Lower lobe of right lung (tissue), 2 donors: ENCODE measurements at places on chromosomes 7 and 10. TPM values are rescaled to one million over a fixed set of nuclear protein-coding genes. Genes with fewer than 3 reads are reported as not detected.

- H3K27me3 ChIP-seq: peaks cover 8% of the 10 kb centered on the region
- no peak overlapping the region for H3K4me3 ChIP-seq
- no peak for DNase-seq
Measured at GRCh38 chr10:71193516-71193915, 18.9 kb upstream of the UNC5B start.

DNA sequence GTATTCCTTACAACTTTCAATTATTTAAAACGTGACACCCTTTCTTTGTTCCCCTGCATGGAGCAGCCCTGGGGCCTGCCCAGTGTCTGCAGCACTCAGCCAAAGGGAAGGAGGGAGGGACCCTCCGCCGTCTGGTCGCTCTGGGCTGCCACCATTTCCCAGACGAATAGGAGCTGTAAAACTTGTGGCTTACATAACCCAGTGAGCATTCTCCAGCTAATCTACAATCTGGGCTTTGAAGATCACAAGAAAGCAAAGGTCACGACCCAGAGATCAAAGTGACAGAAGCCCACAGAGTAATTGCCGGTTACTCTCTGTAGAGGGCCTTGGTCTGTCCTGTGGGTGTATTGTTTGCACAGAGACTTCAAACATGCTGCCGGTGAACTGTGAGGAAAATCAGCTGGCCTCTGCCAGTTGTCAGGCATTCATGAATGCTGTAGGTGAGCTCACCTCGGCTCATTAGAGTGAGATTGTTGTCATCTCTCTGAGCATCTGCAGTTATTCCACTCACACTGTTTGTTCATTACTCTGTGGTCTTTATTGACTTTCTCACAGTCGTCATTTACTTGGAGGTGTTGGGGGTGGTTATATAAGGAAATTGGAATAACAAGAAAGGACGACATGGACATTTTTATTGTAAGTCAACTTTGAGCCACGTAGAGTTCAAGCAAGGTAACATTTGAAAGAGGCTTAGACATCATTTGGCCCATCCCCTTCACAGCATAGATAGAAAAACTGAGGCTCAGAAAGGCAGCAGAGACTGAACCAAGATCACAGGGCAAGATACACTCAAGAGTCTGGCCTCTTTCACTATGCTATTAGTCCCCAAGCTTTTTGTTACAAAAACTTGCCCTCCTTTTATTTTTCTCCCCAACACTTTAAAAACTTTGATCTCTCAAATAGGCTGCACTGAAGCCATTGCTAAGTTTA, 619.8 kb downstream of the LRMDA start:
- no peaks in the 10 kb centered on the region for H3K27me3 ChIP-seq
- DNase-seq: no peak
- H3K4me3 ChIP-seq: no peak overlapping the region
- H3K4me1 ChIP-seq: no peaks in the 10 kb centered on the region
- no peaks in the 10 kb centered on the region for H3K36me3 ChIP-seq
- H3K27ac ChIP-seq: no peak overlapping the region

- no peak for DNase-seq
- no peak overlapping the region for H3K4me3 ChIP-seq
- H3K27me3 ChIP-seq: no peaks in the 10 kb centered on the region
- peaks cover 18% of the 10 kb centered on the region for H3K4me1 ChIP-seq
- H3K36me3 ChIP-seq: no peaks in the 10 kb centered on the region
- no peak overlapping the region for H3K27ac ChIP-seq
Measured at GRCh38 chr7:51121036-51121790, 195.4 kb downstream of the COBL start.

GRCh38 chr7:132475669-132476116, 100.6 kb downstream of the PLXNA4 start:
- peaks cover 11% of the 10 kb centered on the region for H3K4me1 ChIP-seq
- DNase-seq: no peak
- H3K4me3 ChIP-seq: no peak overlapping the region
- H3K27me3 ChIP-seq: no peaks in the 10 kb centered on the region
- no peak overlapping the region for H3K27ac ChIP-seq
- no peaks in the 10 kb centered on the region for H3K36me3 ChIP-seq

DNA sequence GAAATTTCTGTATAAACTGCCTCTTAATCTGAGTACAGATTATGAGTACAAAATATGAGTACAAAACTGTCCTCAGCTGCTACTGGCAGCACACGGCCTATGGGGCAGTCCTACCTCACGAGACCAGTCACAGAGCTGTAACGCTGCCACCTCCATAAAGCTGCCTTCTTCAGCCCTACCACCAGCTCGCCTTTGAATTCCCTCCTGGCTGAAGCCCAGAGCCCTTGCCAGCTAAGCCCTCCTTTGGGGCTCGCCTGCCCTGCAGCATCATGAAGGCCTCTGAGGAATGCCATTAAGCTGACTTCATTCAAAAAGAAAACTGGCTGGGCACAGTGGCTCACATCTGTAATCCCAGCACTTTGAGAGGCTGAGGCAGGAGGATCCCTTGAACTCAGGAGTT, 180.0 kb upstream of the SH2B2 start:
- DNase-seq: no peak
- H3K4me3 ChIP-seq: no peak overlapping the region
- no peak overlapping the region for H3K27ac ChIP-seq
- no peaks in the 10 kb centered on the region for H3K4me1 ChIP-seq
- H3K36me3 ChIP-seq: peaks cover 68% of the 10 kb centered on the region

- no peak overlapping the region for H3K4me3 ChIP-seq
- DNase-seq: no peak
- H3K27ac ChIP-seq: no peak overlapping the region
- H3K36me3 ChIP-seq: no peaks in the 10 kb centered on the region
- H3K4me1 ChIP-seq: no peaks in the 10 kb centered on the region
Measured at GRCh38 chr7:159227433-159227832, 82.8 kb upstream of the VIPR2 start.

DNA sequence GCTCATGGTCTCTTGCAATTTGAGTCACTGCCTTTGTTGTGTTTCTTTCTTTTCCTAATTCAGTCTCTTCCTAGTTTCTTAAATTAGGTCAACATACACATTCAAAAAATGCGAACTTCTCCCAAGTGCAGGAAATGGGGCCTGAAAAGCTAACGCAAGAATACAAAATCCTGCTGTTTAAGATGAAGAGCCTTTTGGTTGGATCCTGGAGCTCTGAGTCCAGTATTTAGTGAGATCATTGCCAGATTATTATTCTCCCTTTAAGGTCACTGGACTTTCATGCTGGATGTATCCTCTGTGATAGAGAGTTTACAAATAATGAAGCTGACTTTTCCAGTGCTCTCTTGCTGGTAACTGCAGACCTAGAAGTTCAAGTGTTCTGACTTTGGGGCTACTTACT, 401.9 kb upstream of the MKI67 start:
- H3K36me3 ChIP-seq: no peaks in the 10 kb centered on the region
- no peak for DNase-seq
- no peaks in the 10 kb centered on the region for H3K4me1 ChIP-seq
- no peak overlapping the region for H3K4me3 ChIP-seq
- H3K27me3 ChIP-seq: no peaks in the 10 kb centered on the region

- H3K4me1 ChIP-seq: no peaks in the 10 kb centered on the region
- DNase-seq: no peak
- no peak overlapping the region for H3K4me3 ChIP-seq
- no peak overlapping the region for H3K27ac ChIP-seq
- no peaks in the 10 kb centered on the region for H3K36me3 ChIP-seq
Measured at GRCh38 chr10:94310369-94310768, 52.4 kb downstream of the NOC3L start.

DNA sequence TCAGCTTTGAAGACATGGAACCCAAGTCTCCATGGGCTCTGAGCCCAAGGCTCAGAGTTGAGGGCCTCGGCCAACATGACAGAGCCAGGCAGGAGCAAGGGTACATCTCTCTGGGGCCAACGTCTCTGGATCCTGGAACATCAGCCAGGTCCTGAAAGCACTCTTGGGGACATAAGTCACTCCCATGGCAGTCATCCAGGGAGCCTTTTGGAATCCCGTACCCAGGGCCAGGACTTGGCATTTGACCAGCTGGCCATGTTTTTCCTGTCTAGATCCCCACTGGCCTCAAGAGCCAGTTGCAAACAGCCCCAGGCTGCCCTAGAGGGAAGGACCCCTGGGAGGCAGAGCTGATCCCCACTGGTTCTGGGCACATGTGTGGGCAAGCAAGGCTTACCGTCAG, 4.3 kb upstream of the CXCL12 start:
- H3K4me3 ChIP-seq: no peak overlapping the region
- H3K4me1 ChIP-seq: peaks cover 7% of the 10 kb centered on the region
- H3K27ac ChIP-seq: no peak overlapping the region
- peaks cover 28% of the 10 kb centered on the region for H3K27me3 ChIP-seq
- no peaks in the 10 kb centered on the region for H3K36me3 ChIP-seq

DNA sequence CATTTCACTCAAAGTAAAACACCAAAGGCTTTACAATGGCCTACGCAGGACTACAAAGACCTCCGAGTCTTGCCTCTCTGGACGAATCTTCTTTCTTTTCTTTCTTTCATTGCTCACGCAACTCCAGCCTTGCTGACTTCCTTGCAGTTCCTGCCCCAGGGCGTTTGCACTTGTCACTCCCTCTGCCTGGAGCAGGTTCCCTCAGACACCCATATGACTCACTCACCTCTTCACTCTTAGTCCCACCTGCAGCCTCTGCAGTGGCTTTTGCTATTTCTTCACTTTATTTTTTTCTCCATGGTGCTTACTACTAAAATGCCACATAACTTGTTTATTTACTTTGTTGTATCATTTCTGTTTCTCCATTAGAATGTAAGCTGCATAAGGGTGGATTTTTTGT, 33.1 kb downstream of the GHRHR start:
- no peaks in the 10 kb centered on the region for H3K36me3 ChIP-seq
- H3K4me3 ChIP-seq: no peak overlapping the region
- DNase-seq: no peak
- H3K27ac ChIP-seq: no peak overlapping the region

DNA sequence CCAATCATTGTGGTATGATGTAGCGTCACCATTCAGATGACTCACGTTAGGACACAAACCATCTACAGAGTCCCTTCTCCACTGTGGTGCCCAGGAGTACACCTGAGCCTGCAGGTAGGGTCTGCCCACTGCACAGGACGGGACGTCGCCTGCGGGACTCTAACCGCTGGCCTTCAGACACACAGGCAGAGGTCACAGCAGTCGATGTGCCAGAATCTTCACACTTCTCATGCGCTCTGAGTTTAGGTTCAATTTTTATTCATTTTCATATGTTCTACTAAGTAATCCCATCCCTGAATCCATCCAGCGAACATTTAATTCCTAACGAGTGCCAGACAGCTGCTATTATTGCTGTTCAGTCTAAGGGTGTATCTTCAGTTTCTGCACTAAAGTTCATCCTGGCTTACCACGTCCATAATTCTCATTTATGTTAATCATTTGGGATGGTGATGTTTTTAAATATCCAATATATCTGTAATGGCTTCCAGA, 73.3 kb downstream of the CXCL12 start:
- H3K4me3 ChIP-seq: no peak overlapping the region
- H3K27ac ChIP-seq: no peak overlapping the region
- DNase-seq: no peak
- H3K27me3 ChIP-seq: no peaks in the 10 kb centered on the region
- no peaks in the 10 kb centered on the region for H3K36me3 ChIP-seq

DNA sequence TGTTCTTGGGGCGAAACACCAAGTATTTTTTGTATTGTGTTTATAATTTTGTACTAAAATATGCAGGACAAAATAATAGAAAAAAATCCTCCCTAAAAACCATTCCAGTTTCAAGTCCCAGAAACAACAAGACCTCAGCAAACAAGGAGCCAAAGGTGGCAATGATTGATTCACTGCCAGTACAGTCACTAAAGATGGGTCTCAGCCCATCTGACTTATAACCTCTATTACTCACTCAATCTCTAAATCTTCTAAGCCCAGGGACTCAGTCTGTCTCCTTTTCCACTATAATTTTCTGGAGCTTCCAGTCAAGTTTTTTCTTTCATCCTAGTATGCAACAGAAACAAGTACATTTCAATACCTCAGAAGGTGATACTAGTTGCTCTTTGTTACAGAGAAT, 33.3 kb downstream of the SNX13 start:
- DNase-seq: no peak
- no peak overlapping the region for H3K27ac ChIP-seq

GRCh38 chr10:27720529-27720928, 25.1 kb downstream of the MKX start:
- H3K4me1 ChIP-seq: no peaks in the 10 kb centered on the region
- no peaks in the 10 kb centered on the region for H3K27me3 ChIP-seq
- no peak overlapping the region for H3K27ac ChIP-seq
- DNase-seq: no peak

The TMEM236 gene
- 5.9 TPM for total RNA-seq

The HTR7 gene
- total RNA-seq: 0.32 TPM

The NPTX2 gene
- total RNA-seq: 0.62 TPM

The ZNF487 gene
- total RNA-seq: 5.0 TPM

The GPR15LG gene
- total RNA-seq: not detected
